ENCODE measurements at places on chromosomes 13 and 19.
A peak's percentile ranks its signal among the peaks of the same experiment; 100 is the strongest.

GRCh38 chr13:39920613-39921012 is 265.2 kb downstream of the COG6 start:
- DNase-seq: no peak

- no peak for DNase-seq
These were observed 2.9 kb downstream of the DMKN start for GRCh38 chr19:35510626-35510964.

DNA sequence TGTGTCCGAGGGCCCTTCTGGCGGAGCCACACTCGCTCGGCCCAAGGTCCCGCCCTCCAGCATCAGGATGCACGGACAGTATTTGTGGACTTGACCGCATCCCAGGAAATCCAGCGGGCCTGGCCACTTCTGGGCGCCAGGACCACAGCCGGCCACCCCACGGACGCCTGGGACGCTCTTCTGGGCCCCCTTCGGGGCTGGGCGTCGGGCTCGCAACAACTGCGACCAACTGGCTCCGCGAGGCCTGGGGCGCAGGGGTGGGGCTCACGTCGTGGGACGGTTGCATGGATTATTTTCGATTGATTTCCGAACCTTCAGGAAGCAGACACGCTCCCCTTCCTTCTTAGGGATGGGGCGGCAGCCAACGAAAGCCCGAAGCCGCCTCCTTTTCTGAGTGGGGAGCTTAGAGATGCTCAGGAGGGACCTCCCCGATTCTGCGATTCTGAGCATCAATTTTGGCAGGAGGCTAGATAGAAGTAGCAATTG is 521 bp upstream of the NUP58 start:
- peak; percentile 14 for DNase-seq

GRCh38 chr19:39126312-39127187 is 964 bp downstream of the PAK4 start:
- DNase-seq: no peak

GRCh38 chr19:46776927-46777911 is 11.2 kb downstream of the SLC1A5 start:
- peak; percentile 93 for DNase-seq

- DNase-seq: no peak
These were observed 221.4 kb upstream of the SLC10A2 start for GRCh38 chr13:103287659-103288058.

GRCh38 chr19:10293637-10294367 is 4.0 kb downstream of the ICAM5 start:
- no peak for DNase-seq

- no peak for DNase-seq
These were observed 131.5 kb upstream of the SPACA7 start for GRCh38 chr13:112244495-112245177.

DNA sequence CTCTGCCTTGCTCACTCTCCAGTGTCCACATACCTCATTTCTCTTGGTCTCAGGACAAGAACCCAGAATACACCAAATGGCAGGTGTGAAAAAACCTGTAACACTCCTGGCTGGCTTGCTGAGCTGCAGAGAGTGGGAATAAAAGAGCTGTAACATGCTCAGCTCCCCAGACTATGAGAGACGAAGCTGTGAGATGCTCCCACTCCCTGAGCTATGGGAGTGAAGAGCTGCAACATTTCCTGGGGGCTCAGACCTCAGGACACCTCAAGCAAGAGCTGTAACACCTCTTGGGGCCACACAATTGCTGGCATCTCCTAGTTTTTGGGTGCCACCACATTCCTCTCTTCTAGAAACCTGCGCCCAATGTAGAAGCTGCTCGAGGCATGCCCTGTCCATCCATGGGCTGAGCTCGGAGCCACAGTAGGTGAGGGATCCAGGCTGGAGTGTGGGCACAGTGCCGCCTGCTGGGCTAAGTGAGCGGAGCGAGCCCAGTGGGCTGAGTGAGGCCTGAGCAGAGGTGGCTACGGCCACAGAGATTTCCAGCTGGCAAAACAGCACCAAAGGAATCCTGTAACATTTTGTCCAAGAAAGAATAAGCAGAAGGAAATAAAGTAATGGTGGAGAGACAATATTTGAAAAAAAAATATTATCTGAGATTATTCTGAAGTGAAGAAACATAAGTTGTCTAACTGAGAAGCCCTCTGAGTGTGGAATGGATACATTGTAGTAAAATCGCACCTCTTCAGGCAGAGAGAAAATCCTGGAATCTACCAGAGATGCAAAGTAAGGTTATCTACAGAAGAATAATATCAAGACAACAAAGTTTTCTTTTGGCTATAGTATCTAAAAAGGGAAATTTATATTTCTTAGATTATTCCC is 186.2 kb upstream of the PCDH9 start:
- DNase-seq: peak; percentile 61
